ENCODE measurements at places on chromosomes 1 and 21.
A peak's percentile ranks its signal among the peaks of the same experiment; 100 is the strongest.

DNA sequence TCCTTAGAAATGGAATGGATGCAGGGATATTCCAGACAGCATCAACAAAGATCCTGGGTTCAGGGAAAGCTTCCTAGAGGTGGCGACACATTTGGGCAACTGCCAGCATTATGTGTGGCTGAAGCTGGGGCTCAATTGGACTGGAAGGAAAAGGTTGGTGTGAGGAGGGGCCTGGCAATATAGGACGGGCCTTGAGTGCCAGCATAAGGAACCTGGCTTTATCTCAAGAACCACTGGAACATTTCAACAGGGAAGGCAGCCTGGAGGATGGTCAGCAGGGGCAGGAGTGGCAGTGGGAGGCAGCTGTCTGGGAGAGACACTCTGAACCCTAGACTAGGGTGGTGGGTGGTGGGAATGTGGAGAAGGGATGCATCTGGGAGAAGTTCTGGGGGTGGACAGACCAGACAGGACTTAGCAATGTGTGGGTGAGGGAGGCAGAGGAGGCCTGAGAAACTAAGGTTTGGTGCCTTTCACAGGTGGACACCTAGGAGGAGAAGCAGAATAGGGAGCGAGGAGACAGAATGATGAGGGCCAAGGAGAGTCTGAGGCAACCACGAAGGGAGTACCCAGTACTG is 3.5 kb downstream of the SH3BGRL3 start:
- no peak for DNase-seq

DNA sequence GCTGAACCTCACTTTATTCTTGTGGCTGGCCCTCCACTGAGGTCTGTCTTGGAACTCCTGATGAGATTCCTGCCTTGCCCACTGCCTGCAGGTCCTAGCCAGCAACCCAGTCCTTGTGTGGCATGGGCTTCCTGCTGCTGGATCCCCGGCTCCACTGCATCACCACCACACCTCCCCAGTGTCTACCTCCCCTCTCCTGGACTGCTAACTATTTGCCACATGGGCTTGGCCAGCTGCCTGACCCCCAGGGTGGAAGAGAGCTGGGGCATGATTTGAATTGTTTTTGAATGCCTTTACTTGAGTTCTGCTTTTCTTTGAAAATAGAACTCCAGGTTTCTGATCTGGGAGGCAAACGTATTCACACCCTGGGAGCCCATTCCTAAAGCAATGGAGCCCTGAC is 41.2 kb downstream of the SPAG17 start:
- DNase-seq, result no peak

- DNase-seq, result peak; percentile 72
These were observed 27.7 kb upstream of the PTGFRN start for GRCh38 chr1:116881879-116882520.

GRCh38 chr21:38385427-38386175 is 112.7 kb downstream of the ERG start:
- DNase-seq, result no peak

DNA sequence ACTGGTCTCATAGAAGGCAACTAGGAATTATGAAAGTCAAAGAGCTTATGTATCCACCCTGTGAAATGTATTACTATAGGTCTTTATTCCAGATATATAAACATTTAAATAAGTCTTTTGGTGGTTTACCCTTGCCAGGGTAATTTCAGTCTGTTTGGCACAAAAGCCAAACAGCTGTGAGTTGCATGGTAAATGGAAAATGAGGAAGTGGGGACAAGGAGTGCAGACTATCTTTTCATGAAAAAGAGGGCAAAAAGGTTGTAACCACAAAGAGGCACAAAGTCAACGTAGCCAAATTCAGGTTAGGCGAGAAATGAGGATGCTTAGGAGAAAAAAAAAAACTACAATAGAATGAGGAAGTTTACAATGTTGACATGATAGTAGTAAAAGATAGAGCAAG is 492.3 kb upstream of the PRMT6 start:
- no peak for DNase-seq

DNA sequence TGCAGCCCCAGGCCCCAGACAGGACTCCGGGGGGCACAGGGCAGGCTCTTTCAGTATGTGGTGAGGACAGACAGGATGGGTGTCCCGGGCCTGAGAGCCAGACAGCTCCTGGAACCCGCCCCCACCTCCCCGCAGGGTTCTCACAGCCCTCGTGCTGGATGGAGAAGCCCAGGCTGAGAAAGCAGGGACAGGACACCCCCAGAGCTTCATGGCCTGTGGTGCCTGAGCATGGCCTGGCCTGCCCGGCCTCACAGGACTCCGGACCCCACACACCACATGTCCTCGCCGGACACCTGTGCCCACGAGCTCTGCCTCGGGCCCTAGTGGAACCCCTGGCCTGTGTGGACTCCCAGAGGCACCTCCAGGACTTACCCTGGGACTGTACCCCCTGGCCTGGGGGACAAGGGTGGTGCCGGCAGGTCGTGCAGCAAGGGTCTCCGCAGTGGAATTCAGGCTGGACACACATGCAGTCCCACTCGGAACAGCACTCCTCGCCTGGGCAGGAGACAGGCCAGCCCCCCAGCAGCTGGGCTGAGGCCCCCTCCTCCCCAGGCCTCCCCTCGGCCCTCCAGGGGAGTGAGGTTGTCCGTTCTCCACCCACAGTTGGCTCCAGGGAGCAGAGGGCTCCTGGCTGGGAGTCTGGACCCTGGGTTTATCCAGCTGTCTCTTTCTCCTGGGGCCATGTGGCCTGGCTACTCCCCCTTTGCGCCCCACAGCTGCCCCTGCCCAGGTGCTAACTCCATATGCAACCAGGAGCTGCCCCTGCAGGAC is 1.2 kb downstream of the TNFRSF18 start:
- DNase-seq, result peak; percentile 41

- DNase-seq, result no peak
These were observed 26.2 kb downstream of the RHEX start for GRCh38 chr1:206079135-206079534.

GRCh38 chr1:232472485-232473041 is 157.4 kb downstream of the SIPA1L2 start:
- no peak for DNase-seq

- no peak for DNase-seq
These were observed 11.5 kb upstream of the IFI16 start for GRCh38 chr1:158998037-158998780.

DNA sequence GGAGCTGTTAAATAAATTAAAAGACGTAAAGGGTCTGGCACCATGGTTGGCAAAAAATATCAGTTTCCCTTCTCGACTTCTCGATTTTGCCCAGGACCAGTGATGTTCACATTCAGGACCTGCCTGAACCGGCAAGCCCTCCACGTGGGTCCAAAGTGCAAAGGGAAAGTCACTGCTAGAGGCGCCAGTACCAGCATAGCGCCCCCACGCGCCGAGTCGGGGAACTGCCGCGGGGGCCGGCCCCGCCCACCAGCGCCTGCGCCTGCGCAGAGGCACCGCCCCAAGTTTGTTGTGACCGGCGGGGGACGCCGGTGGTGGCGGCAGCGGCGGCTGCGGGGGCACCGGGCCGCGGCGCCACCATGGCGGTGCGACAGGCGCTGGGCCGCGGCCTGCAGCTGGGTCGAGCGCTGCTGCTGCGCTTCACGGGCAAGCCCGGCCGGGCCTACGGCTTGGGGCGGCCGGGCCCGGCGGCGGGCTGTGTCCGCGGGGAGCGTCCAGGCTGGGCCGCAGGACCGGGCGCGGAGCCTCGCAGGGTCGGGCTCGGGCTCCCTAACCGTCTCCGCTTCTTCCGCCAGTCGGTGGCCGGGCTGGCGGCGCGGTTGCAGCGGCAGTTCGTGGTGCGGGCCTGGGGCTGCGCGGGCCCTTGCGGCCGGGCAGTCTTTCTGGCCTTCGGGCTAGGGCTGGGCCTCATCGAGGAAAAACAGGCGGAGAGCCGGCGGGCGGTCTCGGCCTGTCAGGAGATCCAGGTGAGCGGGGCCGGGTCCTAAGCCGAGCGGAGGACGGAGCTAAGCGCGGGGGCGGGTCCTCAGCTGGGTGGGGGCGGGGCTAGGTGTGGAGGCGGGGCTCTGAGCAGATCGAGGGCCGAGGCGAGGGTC is at the start of gene PINK1:
Gene PINK1 (plus strand): TSS at position 269 of the 875 bp plus-strand sequence. CDS start 91 bp downstream, at position 360.
- DNase-seq, result peak; percentile 91

DNA sequence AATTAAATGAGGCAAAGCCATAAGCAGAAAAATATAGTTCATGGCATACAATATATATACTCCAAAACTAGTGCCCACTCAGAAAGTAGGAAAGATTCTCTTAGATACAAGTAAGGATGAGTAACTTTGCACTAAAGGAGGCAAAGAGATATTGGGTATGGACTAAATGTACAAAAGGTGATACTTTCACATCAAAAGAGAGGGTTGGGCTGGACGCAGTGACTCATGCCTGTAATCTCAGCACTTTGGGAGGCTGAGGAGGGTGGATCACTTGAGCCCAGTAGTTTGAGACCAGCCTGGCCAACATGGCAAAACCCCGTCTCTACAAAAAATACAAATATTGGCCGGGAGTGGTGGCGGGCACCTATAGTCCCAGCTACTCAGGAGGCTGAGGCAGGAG is 6.7 kb downstream of the KYAT3 start:
- peak; percentile 50 for DNase-seq

DNA sequence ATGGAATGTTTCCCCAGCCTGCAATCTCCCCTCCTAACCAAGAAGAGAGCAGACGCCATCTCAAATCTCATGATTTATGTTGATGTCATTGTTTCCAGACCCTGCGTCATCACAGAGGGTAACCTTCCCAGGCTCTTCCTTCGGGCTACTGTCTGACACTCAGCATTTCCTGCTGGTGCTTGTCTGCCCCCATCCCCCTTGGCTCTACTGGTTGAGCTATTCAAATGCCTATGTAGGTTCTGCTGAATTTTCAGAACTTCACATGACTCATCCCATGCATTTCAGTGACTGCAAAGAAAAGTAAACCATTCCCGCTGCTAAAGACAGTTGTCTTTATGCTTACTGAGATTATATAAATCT is 24.8 kb upstream of the ITPKB start:
- peak; percentile 64 for DNase-seq

GRCh38 chr1:239784896-239785295 is 306.8 kb upstream of the FMN2 start:
- DNase-seq, result no peak

DNA sequence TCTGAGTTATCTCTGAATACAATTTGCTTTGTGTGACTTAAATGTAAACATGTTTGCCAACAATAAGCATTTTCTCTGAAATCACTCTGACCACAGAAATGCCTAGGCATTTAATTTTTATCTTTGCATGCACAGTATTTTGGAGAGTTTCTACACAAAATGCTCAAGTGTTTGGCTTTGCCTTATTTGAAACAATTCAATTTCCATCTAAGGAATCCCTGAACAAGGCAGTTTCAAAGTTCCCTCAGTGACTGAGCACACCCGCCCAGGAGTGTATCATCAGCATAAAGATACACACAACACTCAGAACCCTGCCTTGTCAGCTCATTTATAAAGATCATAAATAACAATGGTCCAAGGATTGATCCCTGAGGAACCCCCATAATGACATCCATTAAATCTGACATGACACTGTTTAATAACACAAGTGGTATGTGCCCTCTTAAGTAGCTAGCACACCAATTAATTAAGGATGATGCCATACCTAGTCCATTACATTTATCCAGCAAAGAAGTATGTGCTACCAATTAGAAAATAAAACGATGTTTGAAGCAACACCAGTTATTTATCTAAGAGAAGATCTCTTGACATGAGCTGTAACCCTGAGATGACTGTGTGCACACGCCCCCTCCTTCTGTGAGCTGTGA is 585.8 kb downstream of the ADGRL2 start:
- DNase-seq, result no peak

- DNase-seq, result no peak
These were observed 37.7 kb downstream of the MARK1 start for GRCh38 chr1:220565670-220566069.

DNA sequence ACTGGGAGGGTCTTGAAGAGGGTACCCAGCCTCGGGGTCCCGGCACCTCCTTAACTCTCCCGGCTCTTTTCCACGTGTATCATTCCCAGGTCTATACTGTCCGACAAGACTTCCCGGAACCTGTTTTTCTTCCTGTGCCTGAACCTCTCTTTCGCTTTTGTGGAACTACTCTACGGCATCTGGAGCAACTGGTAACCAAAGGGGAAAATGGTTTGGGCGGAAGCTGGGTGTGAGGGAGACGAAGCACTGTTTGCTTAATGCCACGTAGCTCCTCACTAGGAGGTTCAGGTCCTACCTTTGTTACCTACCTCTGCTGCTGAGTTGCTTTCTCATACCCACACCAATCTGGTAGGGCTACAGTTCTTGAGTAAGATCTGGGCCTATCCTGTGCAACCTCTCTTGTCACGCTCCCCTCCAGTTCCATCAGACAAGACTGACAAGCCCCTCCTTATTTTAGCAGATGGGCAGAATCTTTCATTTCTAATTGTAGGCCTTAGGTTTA is 642 bp downstream of the SLC30A7 start:
- peak; percentile 73 for DNase-seq

GRCh38 chr1:90488451-90488850 is 228.7 kb downstream of the BARHL2 start:
- DNase-seq, result no peak

DNA sequence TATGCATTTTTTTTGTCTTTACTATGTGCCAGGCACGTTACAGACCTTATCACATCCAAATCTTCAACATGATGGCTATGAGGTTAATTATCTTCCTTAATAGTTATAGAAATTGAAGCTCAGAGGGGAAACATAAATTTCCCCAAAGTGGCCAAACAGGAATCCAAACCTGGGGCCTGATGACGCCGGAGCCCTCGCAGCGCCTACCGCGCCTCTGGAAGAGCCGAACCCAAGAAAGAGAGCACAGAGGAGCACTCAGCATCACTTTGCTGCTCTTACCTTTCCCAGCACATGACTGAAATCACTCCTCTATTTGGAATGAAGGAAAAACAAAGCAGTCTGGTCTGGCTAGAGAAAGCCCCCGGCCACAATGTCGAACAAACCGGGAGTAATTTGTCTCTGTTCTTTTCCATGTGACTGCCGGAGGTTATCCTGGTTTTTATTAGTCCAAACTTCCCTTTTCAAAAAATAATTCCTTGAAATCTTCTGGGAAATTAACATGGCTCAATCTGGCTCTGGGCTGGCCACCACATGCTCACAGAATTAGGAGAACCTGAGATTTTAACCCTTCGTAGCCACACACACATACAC is 195.5 kb downstream of the ADSS2 start:
- no peak for DNase-seq

- peak; percentile 19 for DNase-seq
These were observed 1.5 kb downstream of the STYXL2 start for GRCh38 chr1:167095368-167095767.

GRCh38 chr1:61266738-61267137 is 184.4 kb downstream of the NFIA start:
- no peak for DNase-seq

GRCh38 chr21:42734323-42734971 is 81.0 kb downstream of the PDE9A start:
- DNase-seq, result no peak

- no peak for DNase-seq
These were observed 6.8 kb upstream of the SLAMF9 start for GRCh38 chr1:159960721-159961381.

GRCh38 chr1:32696041-32696440 is 6.5 kb downstream of the SYNC start:
- no peak for DNase-seq

All from activated CD4-positive, alpha-beta T cell treated with anti-CD3 and anti-CD28 coated beads for 36 hours (primary cell).